ENCODE measurements at places on chromosomes 7 and 10.

GRCh38 chr7:130430841-130431666 lies 9.8 kb downstream of the CEP41 start:
- no peak for DNase-seq

GRCh38 chr7:108627476-108628051 lies 57.9 kb downstream of the DNAJB9 start:
- DNase-seq: no peak

- DNase-seq: no peak
These were observed 194.0 kb downstream of the AHR start for GRCh38 chr7:17492437-17492836.

DNA sequence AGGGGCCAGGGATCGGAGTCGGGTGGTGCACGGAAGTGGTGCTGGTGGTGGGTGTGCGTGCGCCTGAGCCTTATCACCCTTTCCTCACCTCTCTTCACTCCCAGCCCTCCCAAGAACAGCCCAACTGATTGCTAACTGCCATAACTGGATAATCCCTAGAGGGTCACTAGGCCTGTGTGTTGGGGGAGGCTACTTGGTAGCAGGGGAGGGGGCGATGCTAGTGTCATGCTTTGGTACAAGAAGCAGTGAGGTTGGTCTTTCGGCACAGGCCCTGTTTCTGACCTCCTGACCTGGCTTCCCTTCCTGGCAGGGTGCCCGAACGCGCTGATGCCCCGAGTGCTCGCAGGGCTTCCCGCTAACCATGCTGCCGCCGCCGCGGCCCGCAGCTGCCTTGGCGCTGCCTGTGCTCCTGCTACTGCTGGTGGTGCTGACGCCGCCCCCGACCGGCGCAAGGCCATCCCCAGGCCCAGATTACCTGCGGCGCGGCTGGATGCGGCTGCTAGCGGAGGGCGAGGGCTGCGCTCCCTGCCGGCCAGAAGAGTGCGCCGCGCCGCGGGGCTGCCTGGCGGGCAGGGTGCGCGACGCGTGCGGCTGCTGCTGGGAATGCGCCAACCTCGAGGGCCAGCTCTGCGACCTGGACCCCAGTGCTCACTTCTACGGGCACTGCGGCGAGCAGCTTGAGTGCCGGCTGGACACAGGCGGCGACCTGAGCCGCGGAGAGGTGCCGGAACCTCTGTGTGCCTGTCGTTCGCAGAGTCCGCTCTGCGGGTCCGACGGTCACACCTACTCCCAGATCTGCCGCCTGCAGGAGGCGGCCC lies 652 bp downstream of the KAZALD1 start:
- DNase-seq: no peak

DNA sequence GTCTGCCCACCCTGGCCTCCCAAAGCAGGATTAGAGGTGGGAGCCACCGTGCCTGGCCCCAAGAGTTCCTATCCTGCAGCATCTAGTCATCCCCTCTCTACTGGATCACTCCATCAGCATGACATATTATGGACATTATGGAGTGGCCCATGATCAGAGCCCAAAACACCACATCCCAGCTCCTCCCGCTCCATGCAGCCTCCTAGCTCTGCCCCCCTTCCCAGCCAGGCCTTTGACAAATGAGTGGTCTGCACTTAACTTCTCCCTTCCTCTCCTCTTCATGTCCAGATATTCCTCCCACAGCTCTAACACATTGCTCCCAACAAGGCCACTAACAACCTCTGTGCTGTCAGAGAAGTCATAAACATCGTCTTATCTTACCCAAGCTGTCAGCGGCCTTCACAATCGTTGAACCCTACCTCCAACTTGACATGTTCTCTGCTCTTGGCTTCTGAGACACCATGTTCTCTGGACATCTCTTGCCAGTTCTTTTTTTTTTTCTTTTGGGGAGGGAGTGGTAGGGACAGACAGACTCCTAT lies 187.6 kb downstream of the NSUN6 start:
- DNase-seq: no peak

DNA sequence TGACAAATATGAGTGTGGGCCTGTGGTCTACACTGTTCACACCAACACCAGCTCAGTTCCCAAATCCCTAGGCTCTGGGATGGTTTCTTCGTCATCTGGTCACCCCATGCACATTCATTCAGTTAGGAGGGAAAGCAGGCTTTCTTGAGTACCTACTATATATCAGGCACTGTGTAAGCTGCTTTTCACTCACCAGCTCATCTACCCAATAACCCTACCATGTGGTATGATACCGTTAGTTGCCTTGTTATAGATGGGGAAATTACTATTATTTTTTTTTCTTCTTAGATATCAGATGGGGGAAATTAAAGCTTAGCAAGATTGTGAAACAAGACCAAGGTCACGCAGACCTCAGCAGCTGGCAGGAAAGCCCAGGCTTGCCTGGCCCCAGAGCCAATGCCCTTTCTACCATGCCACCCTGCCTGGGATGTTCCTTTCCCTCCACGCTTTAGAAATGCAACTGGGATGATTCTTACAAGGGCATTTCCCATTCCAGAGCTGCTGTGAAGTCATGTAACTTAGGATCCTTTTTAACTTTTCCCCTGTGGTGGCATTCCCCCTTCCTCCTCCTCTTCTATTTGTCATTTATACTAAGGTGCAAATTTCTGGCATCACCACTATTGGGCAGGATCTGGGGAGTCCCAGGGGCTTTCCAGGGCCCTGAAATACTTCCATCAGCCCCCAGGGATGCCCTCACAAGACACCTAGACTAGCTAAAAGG lies 93.1 kb upstream of the EFCAB10 start:
- no peak for DNase-seq

- no peak for DNase-seq
These were observed 87.0 kb downstream of the SKAP2 start for GRCh38 chr7:26777385-26777784.

GRCh38 chr10:17387861-17388503 lies 66.4 kb downstream of the ST8SIA6 start:
- no peak for DNase-seq

DNA sequence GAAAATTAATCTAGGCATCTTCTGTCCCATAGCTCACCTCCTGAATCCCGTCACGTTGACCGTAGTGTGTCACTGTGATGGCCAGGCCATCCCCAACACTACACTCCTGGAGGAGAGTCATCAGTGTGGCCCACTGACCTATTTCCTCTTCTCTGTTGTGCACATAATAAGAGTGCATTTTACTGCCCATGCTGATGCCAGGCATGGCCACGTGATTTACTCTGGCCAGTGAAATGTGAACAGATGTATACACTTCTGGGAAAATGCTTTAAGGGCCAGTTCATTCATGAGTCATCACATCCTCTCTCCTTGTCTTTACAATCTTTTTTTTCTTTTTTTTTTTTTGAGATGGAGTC lies 101.9 kb upstream of the PIP4K2A start:
- no peak for DNase-seq
